A172 (cell line): ENCODE measurements at places on chromosomes 5 and 9.

GRCh38 chr9:89089176-89089575 lies 89.4 kb downstream of the SHC3 start:
- DNase-seq, result no peak

DNA sequence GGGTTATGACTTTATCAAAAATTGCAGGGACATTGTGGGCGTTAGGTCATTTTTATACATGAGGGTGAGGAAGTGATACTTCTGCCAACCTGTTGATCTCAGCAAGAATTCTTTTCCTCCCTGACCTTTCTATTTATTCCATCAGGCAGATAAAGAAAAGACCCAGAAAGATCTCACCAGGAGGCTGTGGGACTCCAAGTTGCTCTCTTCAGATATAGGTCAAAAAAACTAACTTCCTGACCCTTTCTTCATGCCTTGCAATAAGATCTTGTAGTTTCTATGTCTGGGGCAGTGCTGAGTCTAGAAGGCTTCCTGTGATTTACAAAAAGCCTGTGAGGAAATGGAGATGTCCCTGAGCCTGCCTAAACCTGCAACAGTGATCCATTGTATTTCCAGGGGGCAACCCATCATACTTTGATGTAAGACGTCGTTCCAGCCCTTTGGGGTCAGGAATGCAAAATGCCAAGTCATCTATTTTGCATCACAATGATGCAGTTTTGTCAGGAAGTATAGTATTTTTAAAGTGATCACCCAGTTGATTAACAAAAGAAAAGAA lies 22.0 kb upstream of the PIK3R1 start:
- DNase-seq, result no peak

- no peak for DNase-seq
Measured at GRCh38 chr5:27748847-27749246, 710.5 kb upstream of the CDH9 start.

GRCh38 chr9:83449166-83449565 lies 89.0 kb downstream of the FRMD3 start:
- no peak for DNase-seq

- no peak for DNase-seq
Measured at GRCh38 chr5:92637960-92638359, 943.1 kb downstream of the NR2F1-AS1 start.

DNA sequence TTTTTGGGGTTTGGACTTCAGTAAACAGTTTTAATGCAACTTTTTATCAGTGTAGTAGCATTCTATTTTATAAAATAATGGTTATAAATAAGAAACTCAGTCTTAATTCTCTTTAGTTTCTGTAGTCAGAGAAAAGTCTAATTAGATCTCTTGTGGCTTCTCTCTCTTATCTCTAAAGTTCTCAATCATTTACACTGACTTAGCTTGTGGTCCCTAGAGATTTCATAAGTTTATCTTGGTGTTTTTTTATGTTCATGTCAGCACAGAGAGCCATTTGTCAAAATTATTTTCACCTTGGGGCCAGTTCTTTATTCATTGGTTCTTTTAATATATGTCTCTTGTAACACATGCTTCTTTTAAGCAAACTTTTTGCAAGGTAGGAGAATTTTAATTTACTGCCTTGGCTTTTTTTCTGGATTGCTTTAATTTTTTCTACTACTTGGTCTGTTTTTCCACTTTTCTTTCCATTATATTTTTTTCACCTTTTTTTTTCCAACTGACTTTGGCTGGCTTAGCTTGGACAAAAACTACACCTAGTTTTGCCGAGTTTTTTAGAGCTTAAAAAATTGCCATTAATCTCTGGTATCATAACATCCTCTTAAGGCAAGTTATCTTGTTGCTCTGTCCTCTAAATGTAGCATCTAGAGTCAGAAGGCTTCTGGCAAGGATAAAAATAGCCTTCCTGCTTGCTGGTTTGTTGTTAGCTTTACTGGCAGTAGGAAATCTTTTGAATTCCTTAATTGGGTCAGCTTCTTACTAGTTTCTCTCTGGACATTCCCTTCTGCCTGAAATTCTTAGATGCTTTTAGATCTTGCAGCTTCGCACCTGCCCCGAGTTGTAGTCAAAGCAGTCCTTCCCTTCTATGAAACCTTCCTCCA lies 35.3 kb downstream of the CPEB4 start:
- DNase-seq, result peak; percentile 51

DNA sequence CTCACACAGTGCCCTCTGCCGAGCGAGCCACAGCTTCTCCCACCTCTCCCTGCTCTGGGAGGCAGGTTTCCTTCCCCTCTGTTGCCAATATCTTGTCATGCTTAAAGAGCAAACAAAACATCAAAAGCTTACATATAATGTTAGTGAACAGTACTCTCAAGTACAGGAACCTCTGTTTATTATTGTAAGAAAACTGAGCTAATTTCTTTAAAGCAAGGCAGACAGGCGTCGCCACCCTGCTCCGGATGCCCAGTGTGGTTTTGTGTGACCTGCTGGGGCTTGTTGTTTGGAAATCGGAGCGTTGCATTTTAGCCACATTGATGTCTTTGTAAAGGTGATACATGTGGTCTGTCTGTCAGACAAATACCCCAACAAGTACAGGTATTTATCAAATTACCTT lies 401.4 kb upstream of the IRX1 start:
- DNase-seq, result no peak

DNA sequence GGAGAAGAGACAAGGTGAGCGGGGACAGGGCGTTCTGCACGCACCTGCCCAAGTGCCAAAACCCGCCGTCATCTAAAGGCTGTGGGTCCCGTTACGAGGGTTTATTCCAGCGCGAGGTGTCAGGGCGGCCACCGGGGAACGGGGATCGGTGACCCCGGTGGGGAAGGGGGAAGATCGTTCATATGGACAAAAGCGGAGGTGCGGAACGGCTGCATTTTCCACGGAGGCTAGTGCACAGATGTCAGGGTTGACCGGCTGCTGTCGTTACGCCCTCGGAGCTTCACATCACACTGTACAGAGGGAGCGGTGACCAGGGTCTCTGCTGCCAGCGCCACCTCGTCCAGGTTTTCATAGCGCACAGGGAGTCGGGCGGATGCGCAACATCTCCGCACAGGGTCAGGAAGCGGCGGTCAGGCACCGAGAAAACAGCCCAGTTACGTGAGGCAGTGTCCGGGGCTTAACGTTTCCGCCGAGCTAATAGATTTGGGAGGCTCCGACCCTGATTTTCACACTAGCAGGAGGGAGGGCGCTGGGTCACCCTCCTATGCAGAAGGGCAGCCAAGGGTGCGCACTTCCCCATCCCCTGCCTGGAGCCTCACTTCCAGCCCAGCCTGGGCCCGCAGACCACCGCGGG lies 13.5 kb downstream of the BTNL9 start:
- DNase-seq, result no peak
